Tibial nerve (tissue), 4 donors: ENCODE measurements at places on chromosomes 3 and 15. TPM values are rescaled to one million over a fixed set of nuclear protein-coding genes. Genes with fewer than 3 reads are reported as not detected.

DNA sequence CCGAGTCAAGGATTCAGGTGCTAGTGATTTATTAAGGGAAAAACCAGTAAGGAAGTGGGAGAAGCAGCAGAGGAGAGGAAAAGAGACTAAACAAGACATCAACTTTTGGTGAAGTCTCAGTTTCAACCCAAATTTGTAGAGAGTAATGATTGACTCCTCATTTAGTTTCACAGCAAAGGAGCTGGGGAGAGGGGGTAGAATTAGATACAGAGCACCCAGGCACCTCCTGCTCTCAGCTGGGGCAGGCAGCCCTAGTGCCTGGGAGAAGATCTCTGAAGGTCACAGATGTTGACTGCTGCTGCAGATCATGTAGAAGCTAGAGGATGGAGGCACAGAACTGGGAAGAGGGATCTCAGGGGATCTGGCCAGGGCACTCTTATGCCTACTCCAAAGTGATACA is 29.1 kb downstream of the RPL39L start:
- DNase-seq = no peak

GRCh38 chr3:40930131-40930538 is 269.2 kb upstream of the CTNNB1 start:
- no peak for DNase-seq

- no peak for DNase-seq
Observed at GRCh38 chr3:346186-346585, 149.6 kb downstream of the CHL1 start.

DNA sequence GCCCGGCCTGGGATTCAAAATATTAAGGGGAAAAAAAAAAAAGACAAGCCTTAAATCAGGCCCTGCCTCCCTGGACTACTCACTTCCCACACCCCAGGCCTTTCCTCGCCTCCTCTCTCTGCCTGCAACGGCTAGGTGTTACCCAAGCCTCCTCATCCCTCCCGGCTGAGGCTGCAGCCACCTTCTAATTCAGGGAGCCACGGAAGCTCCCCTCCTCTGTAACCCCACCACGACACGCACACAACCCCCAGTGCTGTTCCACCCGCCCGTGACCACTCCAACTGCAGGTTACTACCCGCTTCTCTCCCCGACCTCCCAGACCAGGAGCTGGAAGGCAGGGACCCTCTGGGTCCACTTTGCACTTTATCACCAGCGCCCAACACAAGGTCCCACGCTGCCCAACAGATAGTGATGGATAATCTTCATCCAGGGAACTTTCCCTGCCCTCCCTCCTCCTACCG is 936 bp downstream of the KIF7 start:
- DNase-seq = no peak

- no peak for DNase-seq
Observed at GRCh38 chr3:70763894-70764293, 451.5 kb upstream of the MDFIC2 start.

- DNase-seq = no peak
Observed at GRCh38 chr3:115932807-115933206, 309.5 kb downstream of the GAP43 start.

GRCh38 chr3:77601823-77602415 is 562.0 kb downstream of the ROBO2 start:
- no peak for DNase-seq

DNA sequence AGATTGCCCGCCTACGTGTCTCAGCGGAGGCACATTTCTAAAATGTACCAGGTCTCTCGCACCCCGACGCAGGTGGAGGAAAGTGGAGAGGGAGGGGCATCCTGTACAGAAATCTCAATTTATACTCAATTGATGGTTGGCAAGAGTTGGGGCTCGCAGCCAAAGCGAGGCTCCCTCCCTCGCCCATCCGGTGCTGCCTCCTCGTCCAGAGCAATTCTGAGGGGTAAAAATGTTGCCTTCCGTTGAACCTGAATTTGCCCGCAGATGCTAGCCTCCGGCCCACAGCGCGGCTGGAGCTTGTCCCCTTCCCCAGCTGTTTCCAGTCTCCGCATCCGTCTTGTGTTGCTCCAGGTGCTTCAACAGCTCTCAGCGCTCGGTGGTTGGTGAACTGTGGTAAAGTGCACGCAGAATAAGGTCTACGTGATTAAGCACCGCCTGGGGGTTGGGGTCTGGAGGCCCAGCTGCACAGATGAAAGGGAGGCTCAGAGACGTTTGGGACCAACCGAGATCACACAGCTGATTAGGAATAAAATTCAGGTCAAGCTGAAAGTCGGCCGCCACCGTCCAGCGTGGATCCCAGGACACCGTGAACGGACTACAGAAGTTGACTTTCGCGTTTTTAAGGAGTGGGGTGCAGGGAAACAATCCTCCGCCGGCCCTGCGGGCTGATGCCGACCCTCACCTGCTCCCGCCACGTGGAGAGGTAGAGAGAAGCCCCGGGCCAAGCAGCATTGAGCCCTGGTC is 846 bp upstream of the POLG start:
- DNase-seq = peak; percentile 24

- no peak for DNase-seq
Observed at GRCh38 chr15:89052474-89052873, 35.8 kb upstream of the ABHD2 start.

- peak; percentile 18 for DNase-seq
Observed at GRCh38 chr15:62469874-62470688, 305.0 kb upstream of the C2CD4B start.

DNA sequence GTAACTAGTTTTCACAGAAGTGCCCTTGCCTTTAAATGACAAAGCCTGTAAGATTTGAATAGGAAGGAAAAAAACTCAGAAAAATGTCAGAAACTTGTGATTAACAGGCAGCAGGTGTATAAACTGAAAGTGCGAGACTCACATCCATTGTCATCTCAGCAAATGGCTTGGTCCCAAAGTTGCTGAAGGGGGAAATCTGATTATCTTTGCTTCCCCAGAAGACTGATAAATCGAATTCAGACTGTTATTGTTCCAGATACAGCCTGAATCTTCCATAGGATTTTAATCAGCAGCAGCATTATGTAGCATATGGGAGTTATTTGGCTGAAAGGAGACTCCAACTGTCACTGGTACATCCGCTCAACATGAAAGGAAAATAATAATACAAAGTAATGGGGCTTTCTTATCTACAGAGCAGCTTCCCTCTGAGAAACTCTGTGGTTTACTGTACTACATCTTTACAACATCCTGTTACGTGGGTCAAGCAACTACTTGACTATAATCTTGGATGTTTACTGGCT is 550.4 kb upstream of the CCDC54 start:
- no peak for DNase-seq

DNA sequence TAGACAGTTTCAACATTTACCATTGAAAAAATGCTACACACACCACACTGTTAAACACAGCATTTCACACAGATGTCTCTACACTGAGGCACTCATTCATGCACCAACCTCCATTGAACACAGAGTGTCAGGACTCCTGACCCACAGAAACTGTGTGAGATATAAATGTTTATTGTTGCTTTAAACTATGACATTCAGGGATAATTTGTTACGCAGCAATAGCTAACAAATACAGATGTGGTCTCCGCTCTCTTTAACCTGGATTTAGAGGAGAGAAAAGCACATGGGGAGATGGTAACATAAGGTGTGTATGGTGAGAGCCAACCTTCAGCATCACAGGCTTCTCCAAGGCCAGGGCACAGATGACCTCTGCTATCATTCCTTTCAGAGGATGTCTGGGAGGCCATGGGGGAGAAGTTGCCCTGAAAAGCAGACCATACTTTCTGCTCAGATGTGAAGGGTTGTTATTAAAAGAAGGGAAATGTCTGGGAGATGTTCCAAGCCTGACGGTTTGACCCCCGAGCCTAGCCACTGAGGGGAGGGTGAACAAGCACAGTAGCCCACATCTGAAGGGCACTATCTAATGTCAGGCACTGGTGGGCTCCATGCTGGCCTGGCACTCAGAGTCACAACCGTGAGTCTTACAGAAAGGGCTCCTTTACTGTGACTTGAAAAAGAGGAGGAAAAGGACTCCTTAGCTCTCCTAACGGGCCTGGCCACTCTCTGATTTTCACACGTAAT is 284.5 kb upstream of the TLE3 start:
- DNase-seq = no peak

- DNase-seq = no peak
Observed at GRCh38 chr3:50665081-50665840, 9.5 kb upstream of the DOCK3 start.

GRCh38 chr3:27985369-27986035 is 255.9 kb upstream of the CMC1 start:
- DNase-seq = no peak

DNA sequence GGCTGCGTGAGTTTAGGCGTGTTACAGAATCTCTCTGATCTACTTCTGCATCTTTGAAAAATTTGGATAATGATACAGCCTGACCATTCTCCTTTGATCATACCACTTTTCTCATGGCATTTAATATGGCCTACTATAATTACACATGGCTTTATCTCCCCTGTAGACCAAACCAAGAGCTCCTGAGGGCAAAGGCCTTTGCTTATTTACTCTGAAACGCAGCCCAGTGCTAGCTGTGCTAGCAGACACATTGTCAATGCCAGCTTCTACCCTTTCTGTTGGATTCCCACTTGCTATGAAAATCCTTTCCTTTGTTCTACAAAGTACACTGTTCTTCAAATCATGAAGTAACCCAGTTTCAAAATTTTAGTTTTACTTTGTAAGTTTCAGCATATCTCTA is 16.5 kb upstream of the VGLL4 start:
- no peak for DNase-seq

DNA sequence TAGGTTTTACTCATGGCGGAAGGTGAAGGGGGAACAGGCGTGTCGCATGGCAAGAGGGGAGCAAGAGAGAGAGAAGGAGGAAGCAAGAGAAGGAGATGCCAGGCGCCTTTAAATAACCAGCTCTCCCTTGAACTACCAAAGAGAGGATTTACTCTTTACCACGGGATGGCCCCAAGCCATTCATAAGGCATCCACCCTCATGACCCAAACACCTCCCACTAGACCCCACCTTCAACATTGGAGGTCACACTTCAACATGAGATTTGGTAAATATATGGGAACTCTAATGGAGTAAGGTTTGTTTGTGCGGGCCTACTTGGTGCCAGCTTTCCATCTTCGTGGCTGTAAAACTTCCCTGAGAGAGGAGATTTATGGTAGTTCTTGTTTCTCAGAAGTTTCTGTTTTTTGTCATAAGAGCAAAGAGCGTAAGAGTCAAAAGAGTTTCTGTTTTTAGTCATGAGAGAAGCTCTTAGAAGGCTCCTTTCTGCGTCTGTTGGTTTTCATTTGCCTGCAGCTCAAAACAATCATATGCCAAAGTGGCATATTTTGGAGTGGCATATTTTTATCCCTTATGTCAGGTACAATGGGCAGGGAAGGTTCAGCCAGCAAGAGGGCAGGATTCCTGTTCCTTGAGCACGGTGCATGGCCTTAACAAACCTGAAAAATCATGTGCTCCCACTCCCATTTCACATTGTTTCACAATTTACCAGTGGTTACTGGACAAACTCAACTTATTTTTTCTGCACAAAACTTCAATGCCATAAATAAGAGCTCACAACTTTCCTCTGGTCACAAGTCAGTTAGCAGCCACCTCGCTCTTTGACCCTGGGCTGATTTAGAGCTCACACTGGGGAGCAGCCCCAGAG is 12.5 kb downstream of the PML start:
- no peak for DNase-seq

DNA sequence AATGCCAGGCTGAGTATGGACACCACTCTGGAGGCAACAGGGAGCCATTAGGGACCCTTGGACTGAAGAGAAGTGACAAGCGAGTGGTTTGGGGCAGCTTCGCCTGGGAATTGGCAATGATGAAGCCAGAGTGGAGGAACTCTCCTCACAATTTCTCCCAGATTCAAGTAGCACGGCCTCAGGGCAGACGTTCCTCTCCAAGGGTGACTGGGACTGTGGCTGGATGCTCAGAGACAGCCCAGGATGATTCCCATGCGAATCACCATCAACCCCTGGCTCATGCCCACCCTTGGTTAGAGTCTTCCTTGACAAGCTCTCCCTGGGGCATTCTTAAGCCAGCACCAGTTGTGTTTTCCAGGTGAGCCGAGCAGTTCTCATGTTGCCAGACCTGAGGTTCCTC is 16.3 kb upstream of the DOCK3 start:
- no peak for DNase-seq

DNA sequence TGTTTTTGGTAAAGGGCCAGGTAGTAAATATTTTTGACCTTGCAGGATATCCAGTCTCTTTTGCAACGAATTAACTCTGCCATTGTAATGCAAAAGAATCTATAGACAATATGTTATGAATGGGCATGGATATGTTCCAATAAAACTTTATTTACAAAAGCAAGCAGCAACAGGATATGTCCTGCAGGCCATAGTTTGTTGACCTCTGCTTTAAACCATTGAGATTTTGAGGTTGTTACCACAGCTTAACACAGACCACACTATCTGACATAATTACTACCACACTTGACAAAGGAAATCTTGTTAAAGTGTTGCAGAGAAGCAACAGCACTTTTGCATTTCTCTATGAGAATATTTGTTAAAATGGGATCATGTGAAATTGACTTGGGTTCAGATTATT is 349.3 kb downstream of the ERC2 start:
- DNase-seq = no peak

GRCh38 chr15:95013381-95013780 is 782.0 kb downstream of the MCTP2 start:
- DNase-seq = no peak

GRCh38 chr3:71428841-71429596 is 154.5 kb downstream of the FOXP1 start:
- DNase-seq = peak; percentile 55

GRCh38 chr3:138180375-138181029 is 5.8 kb upstream of the DBR1 start:
- DNase-seq = no peak

GRCh38 chr3:33482111-33482521 is 41.9 kb upstream of the UBP1 start:
- no peak for DNase-seq

DNA sequence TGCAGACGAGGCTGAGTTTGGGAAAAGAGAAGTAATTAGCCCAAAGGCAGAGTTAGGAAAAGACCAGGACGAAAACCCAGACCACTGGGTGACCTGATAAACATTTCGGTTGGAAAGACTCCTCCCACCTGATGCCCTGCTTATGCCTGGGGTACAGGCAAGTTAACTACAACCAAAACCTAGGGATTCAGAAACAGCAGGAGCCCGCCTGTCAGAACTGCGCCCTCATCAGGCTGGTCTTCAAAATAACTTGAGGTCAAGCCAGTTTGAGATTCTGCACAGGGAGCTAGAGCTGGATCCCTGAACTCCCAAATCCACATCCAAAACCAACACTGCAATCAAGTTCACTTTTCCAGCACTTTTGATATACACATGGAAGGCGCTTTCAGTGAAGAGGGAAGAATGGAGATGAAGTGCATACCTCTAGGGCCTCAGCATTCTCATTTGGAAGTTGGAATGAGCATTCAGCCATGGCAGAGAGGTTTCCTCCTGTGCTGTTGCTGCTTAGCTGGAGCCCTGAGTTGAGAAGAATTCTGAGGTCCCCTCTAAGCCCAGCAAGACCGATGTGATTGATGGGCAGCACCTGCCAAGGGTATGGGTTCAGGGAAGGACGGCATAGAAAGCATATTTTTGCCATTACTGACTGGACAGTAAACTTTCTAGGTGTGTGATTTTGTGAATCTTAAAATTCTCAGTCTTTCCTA is 11.6 kb downstream of the TSEN2 start:
- no peak for DNase-seq

IL12A gene
- 0.60 TPM for total RNA-seq

IRAK2 gene
- total RNA-seq = 1.5 TPM

ATP8B4 gene
- 14.4 TPM for total RNA-seq

PAQR5 gene
- total RNA-seq = 8.1 TPM

GOLGA6B gene
- not detected for total RNA-seq

PLA2G4E gene
- total RNA-seq = not detected

TUSC7 gene
- total RNA-seq = not detected

ZNF80 gene
- total RNA-seq = not detected

MAP6D1 gene
- 5.7 TPM for total RNA-seq

MUSTN1 gene
- total RNA-seq = 38.5 TPM

ERC2 gene
- total RNA-seq = not detected

SMARCC1 gene
- total RNA-seq = 27.8 TPM

NR1I2 gene
- 0.39 TPM for total RNA-seq

GATA2 gene
- 21.4 TPM for total RNA-seq
